ENCODE measurements at places on chromosomes 4 and X. TPM values are rescaled to one million over a fixed set of nuclear protein-coding genes. Genes with fewer than 3 reads are reported as not detected.

DNA sequence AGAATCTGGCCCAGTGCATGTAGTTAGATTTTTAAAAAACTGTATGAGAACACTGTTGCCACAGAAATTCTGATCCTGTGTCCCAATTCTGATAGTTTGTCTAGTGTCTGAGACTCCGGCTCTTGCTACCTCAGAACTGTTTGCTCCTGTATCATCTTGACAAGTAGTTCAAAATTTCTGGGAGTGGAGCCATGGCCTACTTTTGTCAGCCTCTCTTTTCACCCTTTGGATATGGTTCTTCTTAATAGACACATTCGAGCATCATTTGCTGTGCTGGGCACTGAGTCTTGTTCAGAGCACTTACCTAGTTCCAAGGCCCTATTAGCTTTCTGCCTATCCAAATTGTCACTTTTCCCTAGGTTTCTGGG is 46.9 kb downstream of the ATP10D start:
- DNase-seq, result peak; percentile 2

GRCh38 chr4:121951521-121952110 is at the start of gene TRPC3:
TRPC3 (minus strand) TSS chr4:121952060; CDS start chr4:121951680, 380 bp downstream.
- DNase-seq, result no peak

- peak; percentile 38 for DNase-seq
These were observed 59.7 kb downstream of the NBDY start for GRCh38 chrX:56788717-56789122.

DNA sequence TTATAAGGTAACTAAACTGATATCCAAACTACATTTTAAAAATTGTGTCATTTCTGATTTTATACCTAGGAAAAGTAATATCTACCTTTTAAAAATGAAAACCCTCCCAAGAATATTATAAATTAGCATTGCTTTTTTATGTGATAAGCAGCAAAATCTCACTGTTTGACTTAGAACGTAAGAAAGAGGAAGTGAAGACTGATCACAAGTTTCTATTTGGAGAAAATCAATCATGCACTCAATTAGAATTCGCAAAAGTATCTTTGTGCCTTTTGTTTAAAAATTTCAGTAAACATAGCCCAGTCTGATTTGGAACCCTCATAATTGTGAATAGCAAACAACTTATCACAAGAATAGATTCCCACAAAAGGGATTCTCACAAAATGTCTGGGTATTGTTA is 142.7 kb downstream of the TENM3 start:
- no peak for DNase-seq

- DNase-seq, result no peak
These were observed 214.3 kb downstream of the RASL11B start for GRCh38 chr4:53076374-53076958.

GRCh38 chr4:102564399-102565059 is 63.4 kb downstream of the NFKB1 start:
- DNase-seq, result no peak

GRCh38 chr4:57554556-57555092 is 444.4 kb upstream of the IGFBP7 start:
- DNase-seq, result no peak

DNA sequence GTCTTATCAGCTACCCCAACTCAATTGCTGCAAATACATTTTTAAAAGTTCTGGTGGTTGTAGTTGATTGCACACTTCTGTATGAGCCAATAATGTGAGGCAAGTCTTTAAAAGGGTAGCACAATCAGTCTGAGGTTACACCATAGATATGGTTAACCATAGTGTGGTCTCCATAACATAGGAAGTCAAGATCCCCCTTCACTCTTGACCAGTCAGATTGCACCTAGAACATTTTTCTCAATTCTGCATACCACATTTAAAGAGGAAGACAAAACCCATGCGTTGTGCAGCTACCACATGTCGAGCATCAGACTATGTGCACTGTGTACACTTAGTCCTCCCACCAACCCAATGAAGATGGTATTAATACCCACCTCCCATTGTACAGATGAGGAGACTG is 26.5 kb upstream of the CYBB start:
- DNase-seq, result no peak

DNA sequence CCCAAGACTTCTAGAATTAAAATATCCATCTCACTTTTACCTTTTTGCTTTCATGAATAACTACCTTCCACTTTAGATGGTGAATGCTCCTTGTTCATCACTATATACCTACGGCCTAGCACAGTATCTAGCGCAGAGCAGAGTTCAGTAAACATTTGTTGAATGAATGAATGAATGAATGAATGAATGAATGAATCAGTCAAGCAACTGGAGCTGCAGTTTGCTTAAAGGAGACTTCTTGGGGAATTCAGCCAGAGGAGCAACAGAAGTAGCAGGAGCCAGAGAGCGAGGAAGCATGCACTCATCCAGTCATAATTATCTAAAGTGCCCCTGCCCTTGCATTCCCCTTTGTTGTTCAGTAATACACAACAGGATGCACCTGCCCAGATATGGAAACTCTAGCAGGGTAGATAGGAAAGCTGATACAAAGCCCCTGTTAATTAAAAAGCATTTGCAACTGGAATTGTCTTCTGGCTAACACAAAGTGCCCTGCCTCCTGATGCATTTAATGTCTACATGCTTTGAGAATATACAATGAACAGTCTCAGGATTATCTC is 103.0 kb upstream of the MBNL3 start:
- DNase-seq, result no peak

DNA sequence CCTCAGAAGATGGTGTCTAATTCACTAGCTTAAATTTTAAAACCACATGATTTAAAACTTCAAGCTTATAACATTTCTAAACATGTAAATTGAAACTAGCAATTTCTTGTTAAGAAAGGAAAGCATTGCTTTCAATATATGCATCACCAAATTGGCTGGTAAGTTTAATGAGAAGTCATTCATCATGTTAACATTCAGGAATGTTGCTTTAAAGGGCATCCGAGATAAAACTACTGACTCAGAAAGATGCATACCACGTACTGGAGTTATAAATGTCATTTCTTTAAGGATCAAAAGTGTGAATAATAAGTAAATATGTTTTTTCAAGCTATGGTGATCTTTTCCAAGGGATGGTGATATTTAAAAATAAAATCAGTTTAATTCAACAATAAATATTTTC is 83.3 kb upstream of the VCX2 start:
- DNase-seq, result no peak

GRCh38 chr4:2048831-2049230 is 10.3 kb upstream of the NAT8L start:
- no peak for DNase-seq

GRCh38 chrX:40877887-40878286 is 142.5 kb upstream of the MED14 start:
- DNase-seq, result no peak

DNA sequence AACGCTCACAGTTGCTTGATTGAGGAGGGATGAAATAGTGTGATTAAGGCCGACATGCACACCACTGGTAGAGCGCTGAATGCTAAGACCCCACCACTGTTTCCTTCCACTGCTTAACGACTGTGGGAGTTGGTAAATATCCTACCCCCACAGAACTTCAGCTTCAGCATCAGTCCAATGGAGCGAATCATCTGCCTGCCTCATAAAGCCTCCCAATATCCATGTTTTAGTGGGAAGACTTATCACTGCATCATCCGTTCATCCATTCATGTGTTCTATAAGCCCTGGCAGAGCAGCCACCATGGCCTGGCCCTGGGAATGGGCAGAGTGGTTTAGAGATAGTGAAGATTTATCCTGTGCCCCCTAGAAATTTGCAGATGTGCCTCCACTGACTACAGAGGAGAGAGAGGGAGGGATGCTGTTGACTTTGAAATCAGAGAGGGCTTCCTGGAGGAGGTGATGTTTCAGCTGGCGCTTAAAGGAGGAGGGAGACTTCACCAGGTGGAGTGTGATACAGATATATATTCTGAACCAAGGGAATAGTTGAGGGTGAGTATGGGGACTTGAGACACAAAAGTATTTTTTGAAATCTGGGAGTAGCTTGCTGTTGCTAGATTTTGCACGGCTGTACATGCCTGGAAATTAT is 71.9 kb upstream of the STX18 start:
- DNase-seq, result no peak

DNA sequence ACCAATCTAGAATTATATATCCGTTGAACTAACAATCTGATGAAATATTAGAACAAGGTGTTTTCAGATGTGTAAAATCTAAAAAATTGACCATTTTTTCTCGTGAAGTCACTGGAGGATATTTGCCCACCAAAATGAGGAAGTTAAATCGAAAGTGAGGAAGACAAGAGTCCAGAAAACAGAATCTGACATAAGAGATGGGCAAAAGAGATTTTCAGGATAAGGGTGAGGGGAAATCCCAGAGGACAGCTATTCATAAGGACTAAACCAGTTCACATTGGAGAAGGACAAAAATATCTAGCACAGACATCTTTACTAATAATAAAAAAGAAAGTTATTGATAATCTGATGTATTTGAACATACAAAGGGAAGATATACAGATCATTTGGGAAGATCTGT is 18.7 kb upstream of the ALG13 start:
- no peak for DNase-seq

GRCh38 chr4:136369073-136369472 is 1163.2 kb downstream of the PCDH18 start:
- no peak for DNase-seq

DNA sequence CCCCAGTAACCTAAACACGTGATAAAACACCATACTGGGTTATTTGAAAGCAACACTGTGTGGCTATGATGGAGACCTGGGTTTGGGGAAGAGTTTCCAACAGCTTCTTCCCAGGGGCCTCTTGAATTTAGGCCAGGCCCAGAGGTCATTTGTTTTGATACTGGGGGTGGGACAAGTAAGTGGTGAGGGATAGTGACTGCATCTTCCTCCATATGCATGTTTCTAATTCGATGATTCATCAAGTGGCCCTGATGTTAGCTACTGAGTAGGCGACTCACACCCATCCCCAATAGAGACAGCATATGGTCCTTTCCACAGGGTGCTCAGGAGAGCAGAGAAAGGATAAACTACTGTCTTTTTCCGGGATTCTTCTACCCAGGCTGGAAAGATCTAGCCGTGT is 2.7 kb downstream of the NDP start:
- no peak for DNase-seq

- DNase-seq, result no peak
These were observed 38.1 kb downstream of the SEC31A start for GRCh38 chr4:82852751-82853285.

DNA sequence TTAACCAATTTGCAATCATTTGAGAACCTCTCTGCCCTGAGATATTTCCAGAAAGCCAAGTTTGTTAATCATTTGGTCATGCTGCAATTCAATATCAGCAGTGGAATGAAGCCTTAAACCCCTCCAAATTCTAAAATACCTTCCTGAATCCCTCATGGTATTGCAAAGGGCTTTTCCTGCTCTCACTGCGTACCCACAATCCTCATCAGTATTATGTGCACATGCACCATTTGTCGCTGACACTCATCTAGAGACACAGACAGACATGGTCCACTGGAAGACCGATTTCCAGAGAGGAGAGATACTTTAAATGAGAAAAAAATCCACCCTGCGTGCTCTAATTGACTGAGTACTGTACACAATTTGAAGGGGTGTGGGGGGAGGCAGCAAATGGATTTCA is 104.4 kb downstream of the GPC3 start:
- no peak for DNase-seq

GRCh38 chr4:168522356-168522755 is 25.5 kb downstream of the PALLD start:
- DNase-seq, result no peak

DNA sequence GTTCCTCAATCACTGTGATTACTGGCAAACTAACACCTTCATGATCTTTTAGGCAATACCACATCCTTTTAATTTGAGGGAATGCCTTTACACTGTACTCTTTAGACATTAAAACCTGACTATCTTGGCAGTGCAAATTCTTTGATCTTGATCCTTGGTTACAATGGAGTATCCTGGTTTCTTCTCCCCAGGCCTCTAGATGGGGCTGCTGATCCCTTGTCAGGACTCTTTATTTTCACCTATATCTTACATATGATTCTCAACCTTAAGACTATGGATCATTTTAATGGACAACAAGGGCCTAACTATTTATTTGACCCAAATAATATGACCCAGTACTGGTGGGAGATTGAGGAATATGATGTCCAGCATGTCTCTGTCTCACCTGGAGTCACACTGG is 1005.5 kb upstream of the INTU start:
- DNase-seq, result no peak

DNA sequence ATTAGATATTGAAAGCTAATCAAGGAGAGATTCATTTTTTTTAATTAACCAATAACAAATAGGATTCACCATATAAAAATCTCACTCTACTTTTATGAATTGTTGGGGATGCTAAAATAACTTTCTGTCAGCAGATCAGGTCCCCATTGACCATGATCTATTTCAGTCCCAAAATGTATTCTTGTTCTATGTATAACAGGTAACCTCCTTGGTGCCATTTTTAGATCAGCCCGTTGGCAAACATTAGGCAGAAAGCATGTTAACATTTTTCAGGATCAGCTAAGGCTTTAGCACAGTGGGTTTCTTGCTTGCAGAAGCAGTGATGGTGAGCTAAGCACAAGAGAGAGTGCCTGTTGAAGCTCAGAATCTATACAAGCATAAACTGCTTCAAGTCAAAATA is 40.8 kb upstream of the COX7B2 start:
- DNase-seq, result no peak

- DNase-seq, result no peak
These were observed 100.2 kb upstream of the PGRMC2 start for GRCh38 chr4:128387600-128388351.

GRCh38 chr4:150462743-150463142 is 119.2 kb upstream of the MAB21L2 start:
- DNase-seq, result no peak

DNA sequence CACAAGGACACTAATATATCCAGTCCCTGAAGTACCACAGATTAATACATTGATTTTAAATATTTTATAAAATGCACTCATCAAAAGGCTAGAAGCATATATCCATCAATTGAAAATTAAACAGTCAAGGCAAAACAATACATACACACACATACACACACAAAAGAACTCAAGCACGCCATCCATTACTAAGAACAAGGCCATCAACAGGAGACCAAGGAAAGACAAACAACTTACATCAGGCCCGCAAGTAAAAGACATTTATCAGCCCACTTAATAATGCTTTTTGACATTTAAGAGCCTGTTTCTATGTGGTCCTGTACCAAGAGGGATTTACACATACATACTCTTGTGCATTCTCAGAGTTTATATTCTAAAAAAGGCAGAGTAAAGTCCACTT is 50.0 kb upstream of the ZNF827 start:
- no peak for DNase-seq

The AKAP14 gene
- 2.4 TPM for total RNA-seq

The FANCB gene
- total RNA-seq, result 14.2 TPM

The ARHGAP36 gene
- 0.82 TPM for total RNA-seq

The CSN1S1 gene
- total RNA-seq, result not detected

The CT45A1 gene
- total RNA-seq, result not detected

The C4orf36 gene
- total RNA-seq, result 1.7 TPM

The PCDH18 gene
- total RNA-seq, result 42.3 TPM

The BTK gene
- total RNA-seq, result 2.2 TPM

The BOD1L1 gene
- total RNA-seq, result 53.1 TPM

All from cerebellum (tissue), 4 donors.